Smooth muscle cell of the brain vasculature (primary cell): ENCODE measurements at places on chromosomes 5 and 9.

GRCh38 chr9:123929870-123930831 is at the start of gene DENND1A:
Gene DENND1A, minus strand, starts transcription at chr9:123930126. Its CDS starts 221 bp downstream, at chr9:123929905.
- DNase-seq = peak; percentile 74

- no peak for DNase-seq
These were observed 15.7 kb upstream of the CEP120 start for GRCh38 chr5:123438902-123439301.

DNA sequence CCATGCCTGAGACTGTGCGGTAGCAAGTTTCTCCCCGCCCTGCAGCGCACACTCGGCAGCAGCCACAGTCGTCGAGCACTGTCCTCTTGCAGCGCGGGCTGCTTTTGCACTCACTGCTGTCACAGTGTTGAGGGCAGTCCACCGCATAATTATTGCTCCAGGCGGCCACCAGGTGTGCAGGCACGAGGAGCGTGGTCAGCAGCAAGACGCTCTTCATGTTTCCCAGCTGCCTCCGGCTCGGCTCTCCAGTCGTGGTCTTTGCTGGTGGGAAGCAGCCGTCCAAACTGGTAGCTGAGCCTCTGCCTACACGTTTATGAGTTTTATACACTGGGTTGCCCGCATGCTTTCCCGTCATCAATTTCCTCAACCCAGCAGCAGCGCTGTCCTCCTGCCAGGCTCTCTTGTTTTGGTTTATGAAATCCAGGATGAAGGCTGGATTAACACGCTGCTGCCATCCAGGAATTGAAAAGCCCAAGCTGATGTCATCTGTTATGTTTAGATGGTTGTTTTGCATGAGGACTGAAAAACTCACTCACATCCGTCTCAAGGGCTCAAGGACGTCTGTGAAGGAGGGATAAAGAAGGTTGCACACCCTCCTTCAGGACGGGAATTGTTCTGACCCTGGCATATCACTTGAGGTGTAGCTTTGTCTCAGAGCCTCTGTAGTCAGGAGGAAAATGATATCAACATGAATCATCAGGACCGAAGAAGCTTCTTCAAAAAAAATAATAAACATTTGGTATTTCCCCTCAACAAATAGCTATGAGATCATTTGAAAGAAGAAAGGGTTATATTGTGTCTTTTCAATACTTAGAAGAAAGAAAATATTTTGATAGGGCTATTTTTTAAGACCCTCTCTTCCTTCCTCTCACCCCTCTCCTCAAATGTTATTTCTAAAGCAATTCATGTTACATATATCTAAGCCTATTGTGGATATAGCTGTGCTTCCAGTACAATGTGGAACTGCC is at the start of gene ESM1:
ESM1 (minus strand) TSS at position 293 of the 968 bp plus-strand sequence; CDS start at position 217, 76 bp downstream.
- peak; percentile 65 for DNase-seq

DNA sequence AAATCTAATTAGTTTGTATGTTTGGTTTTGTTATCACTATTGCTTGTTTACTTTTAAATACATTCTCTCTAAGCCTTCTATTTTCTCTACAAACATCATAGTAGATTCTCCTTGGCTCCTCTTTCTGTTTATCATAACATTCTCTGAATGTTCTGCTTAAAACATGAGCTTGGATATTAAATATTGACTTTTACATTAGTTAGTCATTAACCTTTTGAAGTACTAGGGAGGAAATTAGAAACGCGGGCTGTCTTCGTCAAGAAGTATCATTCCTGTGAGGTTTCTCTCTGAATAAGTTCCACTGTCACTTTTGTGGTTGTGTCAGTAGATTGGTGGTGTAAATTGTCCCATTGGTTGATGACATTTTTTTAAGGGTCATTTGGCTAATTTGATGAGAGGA is 821.5 kb downstream of the EFNA5 start:
- DNase-seq = no peak

DNA sequence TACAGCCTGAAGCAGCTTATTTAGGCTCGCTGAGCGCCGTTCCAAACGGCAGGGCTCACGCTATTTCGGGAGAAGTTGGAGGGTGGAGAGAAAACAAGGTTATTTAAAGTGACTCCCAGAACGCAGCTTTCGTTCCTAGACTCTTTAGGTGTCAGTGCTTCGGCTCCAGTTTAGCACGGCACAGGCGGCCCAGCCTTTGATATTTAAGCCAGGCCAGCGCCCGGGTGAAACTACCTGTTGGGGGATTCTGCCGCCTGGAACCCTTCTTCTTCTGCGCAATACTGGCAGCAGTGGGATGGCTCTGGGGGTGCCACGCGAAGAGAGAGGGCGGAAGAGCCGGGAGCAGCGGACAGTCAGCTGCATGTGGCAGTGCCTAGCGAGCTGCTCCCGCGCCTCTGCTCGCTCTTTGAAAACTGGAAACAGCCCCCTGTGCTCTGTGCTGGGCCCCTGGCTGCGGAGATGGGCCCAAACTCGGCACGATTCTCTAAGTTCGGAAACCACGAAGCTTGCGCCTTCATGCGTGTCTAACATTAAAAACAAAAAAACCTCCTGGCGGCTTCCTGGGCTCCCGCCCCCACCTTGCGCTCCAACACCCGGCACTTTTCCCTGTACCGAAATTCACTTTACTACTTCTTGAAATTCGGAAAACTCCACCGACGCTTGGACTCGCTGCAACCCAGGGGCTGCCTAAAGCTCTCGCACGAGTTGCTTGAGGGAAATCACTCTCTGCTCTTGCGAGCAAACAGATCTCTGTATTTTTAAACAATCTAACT is 34.6 kb upstream of the NFIB start:
- DNase-seq = no peak

DNA sequence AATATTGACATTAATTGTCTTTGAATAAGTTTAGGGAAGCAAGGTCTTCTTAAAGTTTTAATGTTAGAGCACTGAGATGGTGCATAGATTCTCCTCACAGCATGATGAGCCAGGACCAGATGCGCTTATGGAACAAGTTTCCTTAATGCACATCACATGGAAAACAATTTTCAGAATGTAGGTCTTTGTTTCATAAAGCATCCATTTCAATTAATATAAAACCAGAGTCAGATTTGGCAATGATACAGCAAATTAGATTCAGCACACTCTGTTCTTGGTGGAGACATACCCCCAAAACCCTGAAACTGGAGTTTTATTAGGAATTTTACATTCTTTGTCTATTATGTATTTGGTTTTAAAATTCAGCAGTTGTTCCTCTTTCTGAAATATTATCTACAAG is 402.1 kb upstream of the SEMA6A start:
- DNase-seq = no peak

- DNase-seq = no peak
These were observed 734.4 kb upstream of the ADAMTS16 start for GRCh38 chr5:4405614-4406219.

GRCh38 chr5:118692811-118693342 is 295.5 kb downstream of the DTWD2 start:
- DNase-seq = no peak

DNA sequence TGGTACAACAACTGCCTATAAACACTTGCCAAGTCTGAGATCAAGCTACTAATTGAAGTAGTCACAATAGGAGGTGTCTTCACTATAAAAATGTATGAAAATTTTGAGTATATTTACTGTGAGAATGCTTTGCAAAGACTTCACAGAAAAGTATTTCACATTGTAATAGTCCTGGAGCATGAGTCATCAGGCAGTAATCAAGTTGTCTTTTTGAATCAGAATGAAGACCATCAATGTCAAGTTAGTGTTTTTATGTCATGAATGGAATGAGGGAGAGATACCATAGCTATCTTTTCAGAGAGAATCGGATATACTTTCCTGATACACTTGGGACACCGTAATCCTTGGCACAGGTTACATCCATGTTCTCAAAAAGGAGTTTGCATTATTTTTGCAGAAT is 466.9 kb upstream of the ARRDC3 start:
- no peak for DNase-seq

DNA sequence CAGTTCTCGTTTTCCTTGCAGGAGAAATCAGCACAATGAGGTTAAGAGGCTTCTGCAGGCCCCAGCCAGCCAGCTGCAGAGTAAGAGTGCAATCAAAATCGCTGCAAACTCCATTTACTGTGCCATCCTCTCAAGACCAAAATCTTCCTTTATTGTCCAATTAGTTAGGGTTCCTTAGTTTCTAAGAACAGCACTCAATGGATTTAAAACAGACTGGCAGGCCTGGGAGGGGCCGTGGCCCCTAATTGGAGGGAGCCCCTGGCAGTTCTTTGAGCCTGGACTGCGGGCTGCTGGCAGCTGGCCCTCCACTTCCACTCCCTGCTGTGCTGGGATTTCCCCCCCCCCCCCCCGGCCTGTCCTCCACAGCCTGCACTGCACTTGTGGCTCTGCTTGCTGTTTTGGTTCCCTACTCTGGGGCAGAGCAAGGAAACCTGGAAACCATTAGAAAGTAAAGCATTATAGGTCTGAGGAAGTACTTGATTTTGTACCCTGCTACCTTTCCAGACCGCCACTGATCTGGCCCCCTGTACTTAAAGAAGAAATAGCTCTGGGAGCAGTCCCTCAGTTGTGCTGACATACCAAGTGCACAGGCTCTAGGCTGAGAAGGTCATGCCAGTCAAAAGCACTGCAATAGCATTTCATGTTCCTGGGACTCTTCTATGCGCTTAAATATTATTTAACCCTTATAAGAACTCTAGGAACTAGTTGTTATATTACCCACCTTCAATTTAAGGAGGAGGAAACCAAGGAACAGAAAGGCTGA is 129.0 kb downstream of the APBA1 start:
- DNase-seq = no peak

- DNase-seq = no peak
These were observed 1387.3 kb upstream of the C9orf72 start for GRCh38 chr9:28960602-28961001.

DNA sequence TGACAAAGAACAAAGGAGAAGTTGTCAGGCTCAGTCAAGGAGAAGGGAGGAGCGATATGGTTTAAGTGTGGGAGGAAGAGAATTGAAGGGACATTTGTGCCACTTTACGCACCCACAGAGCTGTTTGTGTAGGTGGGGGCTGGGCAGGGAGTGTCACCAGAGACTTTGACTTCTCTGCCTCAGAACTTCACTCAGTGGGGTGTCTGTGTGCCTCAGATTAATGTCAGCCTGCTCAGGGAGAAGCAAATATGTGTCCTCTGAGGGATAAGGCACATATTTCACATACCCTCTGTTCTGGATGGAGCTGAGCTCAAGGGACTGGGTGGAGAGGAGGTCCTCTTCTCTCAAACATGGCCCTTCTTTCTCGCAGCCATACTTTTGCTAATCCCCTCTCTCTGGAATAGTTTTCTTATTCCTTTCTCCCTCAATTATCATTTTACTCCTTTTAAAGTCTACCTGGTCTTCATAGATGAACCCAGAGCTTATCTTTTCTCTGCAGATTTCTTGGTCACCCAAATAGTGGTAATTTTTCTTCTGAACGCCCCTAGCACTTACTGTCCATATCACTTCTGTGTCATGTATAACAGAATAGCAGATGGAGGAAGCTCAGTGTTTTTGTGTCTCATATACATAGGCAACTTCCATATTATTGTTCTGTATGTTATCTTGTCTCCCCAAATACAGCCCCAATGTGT is 77.0 kb downstream of the IQGAP2 start:
- no peak for DNase-seq

DNA sequence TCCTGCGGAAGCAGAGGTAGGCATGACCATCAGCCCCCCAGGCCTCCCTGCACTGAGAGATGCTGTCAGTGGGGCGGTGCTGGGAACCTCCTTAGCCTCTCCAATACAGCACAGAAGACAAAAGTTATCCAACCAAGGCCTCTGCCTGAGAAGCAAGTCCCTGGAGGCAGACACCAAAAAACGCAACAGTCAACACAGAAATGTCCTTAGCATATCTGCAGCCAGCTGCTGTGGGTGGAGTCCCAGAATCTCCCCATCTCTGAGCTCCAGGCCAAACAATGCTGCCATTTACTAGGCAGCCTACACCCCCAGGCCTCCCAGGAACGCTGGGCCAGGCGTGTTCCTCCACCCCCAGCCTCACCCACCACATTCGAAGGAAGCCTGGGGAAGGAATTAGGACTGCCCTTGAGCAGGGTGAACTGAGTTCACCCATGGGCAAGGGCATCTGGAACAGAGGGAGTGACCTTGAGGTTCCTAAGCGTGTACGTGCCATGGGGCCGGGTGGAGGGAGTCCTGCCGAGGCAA is 43.7 kb downstream of the STK10 start:
- no peak for DNase-seq

GRCh38 chr9:20624201-20625002 is 2.1 kb upstream of the MLLT3 start:
- DNase-seq = no peak
